Left ventricle myocardium superior (tissue), 1 donor: ENCODE measurements at places on chromosomes 2 and 18.

- DNase-seq, result no peak
These were observed 401.5 kb upstream of the TRIB2 start for GRCh38 chr2:12315224-12315623.

DNA sequence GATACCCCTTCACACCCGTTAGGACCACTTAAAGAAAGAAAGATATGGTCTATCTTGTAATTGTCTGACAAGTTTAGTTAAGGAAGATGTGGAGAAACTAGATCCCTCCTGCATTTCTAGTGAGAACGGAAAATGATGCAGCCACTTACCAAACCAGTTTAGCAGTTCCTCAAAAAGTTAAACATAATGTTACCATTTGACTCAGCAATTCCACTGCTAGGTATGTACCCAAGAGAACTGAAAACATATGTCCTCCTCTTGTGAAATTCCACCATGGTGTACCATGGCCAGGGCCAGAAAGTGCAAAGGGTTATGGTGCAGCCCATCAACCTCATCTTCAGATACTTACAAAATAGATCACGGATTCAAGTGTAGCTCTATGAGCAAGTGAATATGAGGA, 79.0 kb upstream of the ID2 start:
- DNase-seq, result no peak

DNA sequence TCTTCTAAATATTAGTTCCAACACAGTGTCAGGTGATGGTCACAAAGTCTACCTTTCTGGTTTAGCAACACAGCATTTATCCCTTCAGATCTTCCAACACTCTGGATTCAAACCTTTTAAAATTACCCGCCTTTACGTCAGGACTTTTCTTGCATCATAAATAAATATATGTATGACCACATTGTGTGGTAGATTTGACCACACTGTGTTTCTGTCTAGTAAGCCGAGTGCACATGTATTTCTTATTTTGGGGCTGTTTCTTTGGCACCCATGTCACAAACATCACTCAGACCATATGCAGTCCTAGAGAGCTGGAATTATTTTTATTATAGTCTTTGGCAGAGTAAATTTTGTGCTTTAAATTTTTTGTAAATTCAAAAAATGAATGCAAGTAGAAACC, 172.1 kb downstream of the ANKRD44 start:
- DNase-seq, result no peak

- no peak for DNase-seq
These were observed 325.5 kb upstream of the CHAC2 start for GRCh38 chr2:53442093-53442492.

DNA sequence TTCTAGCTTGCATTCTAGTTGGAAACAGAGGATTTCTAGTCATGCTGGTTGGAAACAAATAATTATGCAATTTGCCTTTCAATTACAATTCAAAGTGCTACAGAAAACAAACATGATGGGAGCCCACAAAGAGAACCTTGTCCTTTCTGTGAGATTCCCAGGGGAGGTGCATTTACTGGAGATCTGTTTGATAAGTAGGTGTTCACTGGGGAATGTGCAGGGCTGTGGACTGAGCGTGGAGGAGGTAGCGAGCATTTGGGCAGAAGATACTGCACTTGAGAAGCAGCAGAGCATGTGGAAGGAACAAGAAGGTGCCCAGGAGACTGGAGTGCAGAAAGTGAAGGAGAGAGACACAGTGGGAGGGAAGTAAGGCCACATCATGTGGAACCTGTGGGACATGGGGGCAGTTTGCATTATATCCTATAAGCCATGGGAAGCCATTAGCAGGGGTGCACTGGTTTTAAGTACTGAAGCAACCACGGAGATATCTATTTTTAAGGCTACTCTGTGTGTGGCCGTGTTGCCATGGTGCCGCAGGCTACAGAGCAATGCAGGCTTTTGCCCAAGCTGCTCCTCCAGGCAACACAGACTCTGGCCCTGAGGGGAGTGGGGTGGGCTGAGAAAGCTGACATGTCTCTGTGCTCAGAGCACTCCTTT, 154.0 kb downstream of the ANTXR1 start:
- peak; percentile 46 for DNase-seq

DNA sequence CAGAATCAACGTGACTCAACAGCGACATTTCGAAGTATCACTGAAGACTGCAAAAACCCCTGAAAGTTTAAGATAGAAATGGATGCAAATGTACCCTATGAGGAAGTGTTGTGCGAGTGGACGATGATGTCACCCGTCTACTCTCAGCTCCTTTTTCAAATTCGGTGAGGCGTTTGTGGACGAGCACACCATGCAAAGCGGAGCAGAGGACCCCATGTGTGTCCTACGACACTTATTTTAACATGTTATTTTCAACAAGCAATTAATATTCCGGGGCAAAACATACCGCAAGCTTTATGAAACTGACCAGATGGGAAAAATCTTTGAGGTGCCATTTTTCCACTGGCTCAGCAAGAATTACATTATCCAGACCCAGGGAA, 2.0 kb downstream of the PXDN start:
- no peak for DNase-seq

- no peak for DNase-seq
These were observed 118.3 kb upstream of the NEDD4L start for GRCh38 chr18:57925706-57926105.

GRCh38 chr2:19140463-19141208, 217.8 kb downstream of the OSR1 start:
- no peak for DNase-seq

DNA sequence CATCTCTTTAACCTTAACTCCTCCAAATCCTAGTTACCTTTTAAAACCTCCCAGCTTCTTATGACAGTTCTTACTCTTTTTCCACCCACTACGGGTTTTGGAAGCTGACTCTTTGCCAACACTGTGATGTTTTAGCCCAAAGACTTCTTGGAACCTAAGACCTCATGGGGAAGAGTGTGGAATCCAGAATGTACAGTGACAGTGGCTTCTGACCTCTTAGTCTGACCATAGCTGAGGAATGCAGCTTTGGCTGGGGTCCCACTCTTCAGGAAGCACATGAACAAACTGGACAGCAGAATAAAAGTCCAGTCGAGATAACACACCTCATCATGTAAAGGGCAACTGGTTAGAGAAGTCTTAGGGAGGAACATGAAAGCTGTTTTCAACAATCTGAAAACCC, 161.1 kb upstream of the PKDCC start:
- no peak for DNase-seq

- no peak for DNase-seq
These were observed 59.5 kb downstream of the SCN3A start for GRCh38 chr2:165144315-165144714.

DNA sequence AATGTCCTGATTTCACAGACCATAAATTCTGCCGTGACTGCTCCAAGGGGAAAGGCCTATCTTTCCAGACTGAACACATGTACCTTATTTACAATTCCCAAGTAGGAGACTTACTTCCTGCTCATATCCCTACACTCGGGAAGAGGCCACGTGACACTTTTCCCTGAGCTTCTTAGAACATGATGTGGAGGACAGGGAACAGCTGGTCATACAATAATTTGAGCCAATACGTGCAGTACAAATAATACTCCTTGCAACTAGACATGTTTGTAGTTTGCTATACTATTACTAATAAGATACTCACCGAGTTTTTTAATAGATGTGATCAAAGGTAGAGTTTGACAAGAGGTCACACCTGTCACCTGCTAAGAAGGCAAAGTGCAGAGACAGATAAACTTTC, 256.4 kb downstream of the SP3 start:
- DNase-seq, result no peak

DNA sequence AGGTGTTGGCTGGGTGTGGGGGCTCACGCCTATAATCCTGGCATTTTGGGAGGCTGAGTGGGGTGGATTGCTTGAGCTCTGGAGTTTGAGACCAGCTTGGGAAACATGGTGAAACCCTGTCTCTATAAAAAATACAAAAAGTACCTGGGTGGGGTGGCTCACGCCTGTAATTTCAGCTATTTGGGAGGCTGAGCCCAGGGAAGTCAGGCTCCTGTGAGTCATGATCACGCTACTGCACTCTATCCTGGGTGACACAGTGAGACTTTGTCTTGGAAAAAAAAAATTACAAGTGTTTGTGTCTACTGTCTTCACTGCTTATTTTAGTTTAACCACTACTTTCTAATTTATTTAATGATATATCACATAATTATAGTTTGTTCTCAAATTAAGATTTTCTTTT, 62.7 kb upstream of the DOCK10 start:
- DNase-seq, result no peak

- DNase-seq, result no peak
These were observed 28.4 kb upstream of the C2orf69 start for GRCh38 chr2:199882667-199883066.

- no peak for DNase-seq
These were observed 42.9 kb downstream of the TMEFF2 start for GRCh38 chr2:192151853-192152252.

DNA sequence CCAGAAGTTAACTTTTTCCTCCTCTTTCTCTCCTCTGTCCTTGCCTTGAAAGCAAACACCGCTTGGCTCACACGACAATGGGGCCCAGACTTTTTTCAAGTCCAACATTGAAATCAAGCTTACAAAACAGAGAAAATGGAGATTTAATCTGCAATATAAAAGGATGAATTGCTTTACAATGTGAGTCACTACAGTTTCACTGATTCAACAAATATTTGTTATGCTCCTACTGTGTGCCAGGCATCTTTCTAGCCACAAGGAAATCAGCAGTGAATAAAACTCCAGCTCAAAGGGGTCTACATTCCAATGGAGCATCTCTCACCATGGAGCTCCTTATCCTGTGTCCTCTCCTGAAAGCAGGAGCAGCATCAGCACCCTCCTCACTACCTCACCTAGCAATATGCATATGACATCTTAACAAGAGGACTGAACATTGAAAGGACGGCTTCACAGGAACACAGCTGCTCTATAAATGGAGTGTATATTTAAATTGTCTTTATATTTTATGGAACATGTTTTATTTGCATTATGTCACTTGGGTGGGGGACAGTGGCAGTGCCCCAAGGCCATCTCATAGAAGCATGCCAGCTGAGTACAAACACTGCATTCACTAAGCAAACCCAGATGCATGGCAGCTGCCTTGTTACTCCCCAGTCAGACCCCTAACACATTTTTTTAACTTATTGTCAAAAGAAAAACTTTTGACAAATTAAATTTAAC, 39.5 kb downstream of the PKDCC start:
- DNase-seq, result no peak

DNA sequence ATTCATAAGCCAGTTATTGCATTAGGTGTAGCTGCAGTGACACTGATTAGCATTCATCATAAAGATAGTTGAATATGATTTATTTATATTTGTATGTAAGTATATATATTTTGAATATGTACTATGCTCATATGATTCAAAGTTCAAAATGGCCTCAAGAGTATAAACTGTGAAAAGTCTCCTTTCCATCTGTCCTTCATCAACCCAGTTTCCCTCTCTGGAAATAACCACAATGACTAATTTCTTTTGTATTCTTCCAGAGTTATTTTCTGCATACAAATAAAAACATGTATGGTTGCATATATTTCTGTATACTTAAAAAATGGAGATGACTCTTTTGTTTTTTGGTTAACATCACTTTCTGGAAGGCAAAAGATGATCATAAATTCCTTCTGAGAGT, 95.2 kb downstream of the CAMKMT start:
- DNase-seq, result no peak

GRCh38 chr2:47580855-47581600, 178.1 kb downstream of the MSH2 start:
- no peak for DNase-seq

DNA sequence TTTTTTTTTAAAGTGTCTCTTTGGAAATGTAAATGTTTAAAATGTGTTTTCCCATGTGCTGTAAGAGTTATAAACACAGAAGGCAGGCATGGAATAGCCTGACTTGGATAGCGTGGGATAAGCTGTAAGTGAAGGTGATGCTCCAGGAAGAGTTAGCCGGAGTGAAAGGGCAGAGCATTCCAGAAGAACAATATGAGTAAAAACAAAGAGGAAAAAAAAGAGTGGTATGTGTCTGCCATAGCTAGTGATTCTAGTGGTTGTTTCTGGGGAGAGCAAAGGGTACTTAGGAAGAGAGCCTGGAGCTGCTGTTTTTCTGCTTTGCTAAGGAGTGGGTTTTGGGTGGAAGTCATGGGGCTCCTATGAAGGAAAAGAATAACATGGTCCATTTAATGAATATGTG, 126.9 kb upstream of the DLGAP1 start:
- DNase-seq, result no peak

DNA sequence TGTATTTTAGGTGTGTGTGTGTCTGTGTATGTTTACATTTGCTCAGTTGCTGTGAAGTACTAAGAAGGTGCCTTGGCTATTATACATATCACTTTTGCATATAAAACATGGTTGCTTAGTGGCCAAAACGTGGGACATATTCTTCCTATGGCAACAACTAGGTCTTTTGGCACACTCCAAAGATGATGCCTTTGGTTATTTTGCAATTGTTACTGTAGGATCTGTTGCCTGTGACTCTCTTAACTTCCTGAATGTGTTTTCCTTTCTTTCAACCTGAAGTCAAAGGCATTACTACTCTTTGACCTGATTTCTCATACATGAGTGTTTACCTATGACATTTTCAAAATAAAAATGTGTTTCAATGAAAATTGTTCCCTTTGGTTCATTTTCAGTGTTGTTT, 160.5 kb downstream of the UBE2E3 start:
- no peak for DNase-seq

GRCh38 chr2:230688490-230688889, 24.2 kb upstream of the CAB39 start:
- no peak for DNase-seq

DNA sequence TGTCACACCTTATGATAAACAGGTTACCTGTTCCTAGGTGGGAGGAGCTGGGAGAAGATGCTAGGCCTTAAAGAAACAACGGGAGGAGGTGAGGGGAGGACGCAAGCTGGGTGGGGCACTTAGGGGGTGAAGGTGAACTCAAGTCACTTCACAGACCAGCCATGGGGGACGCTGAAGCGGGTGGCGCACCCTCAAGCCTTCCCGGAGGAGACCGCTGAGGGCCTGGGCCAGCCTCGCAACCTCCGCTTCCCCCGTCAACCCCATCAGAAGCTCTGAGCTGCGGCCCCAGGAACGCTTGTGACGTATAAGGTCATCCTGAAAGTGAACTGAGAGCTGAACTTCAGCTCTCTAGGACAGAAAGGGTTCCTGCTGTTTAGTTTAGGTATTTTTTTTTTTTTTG, 133.5 kb downstream of the MBP start:
- DNase-seq, result no peak

GRCh38 chr2:66686755-66687154, 251.8 kb downstream of the MEIS1 start:
- no peak for DNase-seq

GRCh38 chr2:186429104-186429503, 57.0 kb upstream of the ZC3H15 start:
- no peak for DNase-seq

- no peak for DNase-seq
These were observed 1.9 kb downstream of the ATG4B start for GRCh38 chr2:241639385-241639784.

- no peak for DNase-seq
These were observed 192.7 kb downstream of the PLCL1 start for GRCh38 chr2:197997083-197997541.
